Activated CD4-positive, alpha-beta T cell treated with anti-CD3 and anti-CD28 coated beads for 48 hours (primary cell): ENCODE measurements at places on chromosomes 5 and 9.
A peak's percentile ranks its signal among the peaks of the same experiment; 100 is the strongest.

DNA sequence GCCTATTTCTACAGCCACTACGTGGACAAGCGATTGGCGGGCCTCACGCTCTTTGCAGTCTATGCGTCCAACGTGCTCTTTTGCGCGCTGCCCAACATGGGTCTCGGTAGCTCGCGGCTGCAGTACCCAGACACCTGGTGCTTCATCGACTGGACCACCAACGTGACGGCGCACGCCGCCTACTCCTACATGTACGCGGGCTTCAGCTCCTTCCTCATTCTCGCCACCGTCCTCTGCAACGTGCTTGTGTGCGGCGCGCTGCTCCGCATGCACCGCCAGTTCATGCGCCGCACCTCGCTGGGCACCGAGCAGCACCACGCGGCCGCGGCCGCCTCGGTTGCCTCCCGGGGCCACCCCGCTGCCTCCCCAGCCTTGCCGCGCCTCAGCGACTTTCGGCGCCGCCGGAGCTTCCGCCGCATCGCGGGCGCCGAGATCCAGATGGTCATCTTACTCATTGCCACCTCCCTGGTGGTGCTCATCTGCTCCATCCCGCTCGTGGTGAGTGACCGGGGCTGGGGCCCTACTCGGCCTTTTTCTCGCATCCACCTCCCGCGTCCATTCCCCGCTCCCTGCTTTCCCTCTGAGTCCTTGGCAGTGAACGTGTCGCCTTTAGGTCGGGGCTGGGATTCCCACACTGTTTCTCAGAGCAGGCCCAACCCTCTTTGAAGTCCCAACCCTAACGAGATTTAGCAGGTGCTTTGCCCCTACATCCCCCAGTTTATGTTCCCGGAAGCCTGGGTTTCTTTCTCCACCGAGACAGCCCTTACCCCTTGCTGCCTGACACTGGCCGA is 1.8 kb downstream of the PTGER4 start:
- DNase-seq: peak; percentile 56

GRCh38 chr9:130433168-130433946 is 11.4 kb upstream of the ASS1 start:
- DNase-seq: peak; percentile 63

DNA sequence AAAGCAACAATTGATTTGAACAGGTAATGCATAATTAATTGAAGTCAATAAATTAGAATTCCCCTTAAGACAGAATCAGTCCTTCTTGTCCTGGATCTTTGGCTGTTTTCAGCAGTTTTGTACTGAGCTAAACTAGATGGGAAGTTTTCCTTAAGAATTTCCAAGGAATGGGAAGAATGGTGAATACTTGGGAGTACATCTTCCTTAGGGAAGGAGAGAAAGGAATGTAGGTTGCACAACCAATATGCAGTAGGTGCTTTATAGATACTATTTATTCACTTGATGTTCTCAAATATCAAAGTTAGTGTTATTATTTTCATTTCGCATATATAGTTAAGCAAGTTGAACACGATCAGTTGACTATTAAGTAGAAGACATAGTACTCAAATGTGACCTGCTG is 183.5 kb upstream of the MAP1B start:
- no peak for DNase-seq

GRCh38 chr5:19058216-19058615 is 929.8 kb downstream of the CDH18 start:
- DNase-seq: no peak

DNA sequence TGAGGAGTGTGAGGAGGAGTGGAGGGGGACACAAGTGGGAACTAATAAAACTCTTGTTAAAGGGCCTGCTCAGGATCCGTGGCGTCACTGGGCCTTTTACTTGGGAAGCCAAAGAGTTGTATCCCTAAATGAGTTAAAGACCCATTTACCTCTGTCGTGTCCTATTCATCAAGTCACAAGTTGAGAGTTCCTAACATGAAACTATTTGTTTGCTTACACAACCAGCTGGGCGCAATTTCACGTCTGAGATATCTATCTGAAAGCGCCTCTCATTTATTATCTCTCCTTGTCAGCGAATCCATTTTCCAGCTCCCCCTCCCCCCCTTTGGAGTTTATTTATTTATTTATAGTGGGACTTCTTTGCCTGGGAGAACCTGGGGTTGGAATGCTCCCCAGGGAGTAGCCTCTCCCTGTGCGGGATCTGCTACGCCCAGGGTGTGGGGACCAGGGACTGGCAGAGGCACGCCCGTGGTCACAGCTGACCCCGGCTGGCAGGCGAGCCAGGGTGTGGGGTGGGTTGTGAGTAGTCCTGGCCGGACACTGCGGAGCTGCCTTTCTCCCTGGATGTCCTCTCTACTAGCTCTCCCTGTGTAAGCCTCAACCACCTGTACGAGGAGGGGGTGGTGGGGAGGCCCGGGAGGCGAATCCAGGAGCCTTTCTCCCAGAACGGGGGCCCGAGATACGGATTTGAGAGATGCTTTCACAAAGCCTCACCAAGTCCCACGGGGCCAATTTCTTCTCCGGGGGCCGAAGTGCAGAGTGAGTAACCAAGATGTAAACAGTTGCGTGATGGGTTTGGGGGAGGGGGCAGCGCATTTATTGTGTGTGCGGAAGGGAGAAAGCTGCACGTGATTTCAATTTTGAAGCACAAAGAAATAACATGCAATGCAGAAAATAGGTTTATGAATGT is 15.3 kb downstream of the NR2F1 start:
- DNase-seq: no peak

DNA sequence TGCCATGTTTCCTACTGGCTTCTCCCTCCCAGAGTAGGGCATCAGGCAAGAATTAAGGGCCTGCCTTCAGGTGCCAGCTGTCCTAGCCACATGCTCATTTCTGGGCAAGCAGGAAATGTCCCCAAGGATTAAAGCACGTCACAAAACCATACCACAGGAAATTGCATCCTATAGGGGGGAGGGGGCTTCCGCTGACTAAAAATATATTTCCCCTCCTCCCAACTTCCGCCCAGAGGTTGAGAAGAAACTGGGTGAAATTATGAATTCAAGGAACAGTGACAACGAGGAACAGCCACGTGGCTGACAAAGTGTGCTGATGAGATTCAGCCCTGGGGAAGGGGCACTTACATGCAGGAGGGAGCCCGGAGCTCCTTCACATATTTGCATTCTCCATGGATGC is 4.1 kb downstream of the HBEGF start:
- DNase-seq: peak; percentile 50

DNA sequence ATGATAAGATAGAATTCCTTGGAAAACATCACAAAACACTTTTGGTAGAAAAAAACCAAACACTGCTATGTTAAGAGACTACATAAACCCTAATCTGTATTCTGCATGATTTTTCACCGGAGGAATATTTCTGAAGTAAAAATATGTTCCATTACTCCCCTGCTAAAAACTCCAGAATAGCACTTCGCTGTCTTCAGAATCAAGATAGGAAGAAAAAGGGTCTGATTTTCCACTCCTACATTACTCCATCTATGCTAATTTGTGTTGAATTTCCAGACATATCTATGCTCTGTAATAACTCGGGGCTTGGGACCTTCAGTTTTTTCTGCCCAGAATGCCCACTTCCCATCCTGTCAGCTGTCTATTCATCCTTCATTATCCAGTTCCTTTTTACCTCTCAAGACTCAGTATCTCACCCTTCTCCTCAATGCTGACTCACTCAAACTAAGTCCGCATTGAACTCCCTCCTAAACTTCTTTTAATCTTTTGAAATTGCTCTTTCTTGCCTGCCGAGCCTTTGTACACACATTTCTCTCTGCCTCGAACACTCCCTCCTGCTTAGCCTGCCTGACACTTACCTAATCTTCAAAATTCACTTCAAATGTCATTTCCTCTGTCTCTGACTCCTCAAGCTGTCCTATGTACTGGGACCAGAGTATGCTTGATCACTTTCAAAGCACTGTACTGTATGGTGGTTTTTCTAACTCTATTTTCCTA is 171.0 kb downstream of the ARRDC3 start:
- no peak for DNase-seq

DNA sequence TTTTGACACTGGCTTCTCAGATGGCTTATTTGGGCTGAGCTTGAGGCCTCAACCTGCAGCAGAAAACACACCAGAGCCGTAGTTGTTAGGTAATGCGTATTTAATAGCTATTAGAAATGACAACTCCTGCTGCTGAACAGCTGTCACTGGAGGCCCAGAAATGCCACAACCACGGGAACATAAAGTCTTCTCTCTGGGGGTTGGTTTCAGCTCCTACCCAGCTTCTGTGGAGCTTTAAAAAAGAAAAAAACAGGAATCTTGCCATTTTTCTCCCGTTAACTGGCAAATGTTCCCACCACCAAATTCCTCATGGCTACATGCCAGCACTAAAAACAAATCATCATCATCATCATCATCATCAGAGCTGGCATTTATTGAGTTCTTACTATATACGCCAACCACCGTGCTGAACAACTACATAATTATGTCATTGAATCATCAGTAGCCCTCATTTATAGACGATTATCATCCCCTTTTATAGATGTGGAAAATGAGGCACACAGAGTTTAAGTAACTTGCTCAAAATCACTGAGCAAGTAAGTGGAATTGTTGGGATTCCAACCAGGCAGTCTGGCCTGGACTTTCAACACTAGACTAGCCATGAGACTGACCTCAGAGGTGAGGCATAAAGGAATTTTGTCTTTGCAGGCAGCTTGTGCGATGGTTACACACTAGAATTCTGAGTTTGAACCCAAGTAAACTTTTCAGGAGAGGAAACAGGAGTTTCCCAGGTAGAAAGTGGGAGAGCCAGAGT is 185.3 kb upstream of the WWC1 start:
- DNase-seq: no peak
